OCI-LY7 (cell line): ENCODE measurements at places on chromosomes 3 and 15. TPM values are rescaled to one million over a fixed set of nuclear protein-coding genes. Genes with fewer than 3 reads are reported as not detected.

DNA sequence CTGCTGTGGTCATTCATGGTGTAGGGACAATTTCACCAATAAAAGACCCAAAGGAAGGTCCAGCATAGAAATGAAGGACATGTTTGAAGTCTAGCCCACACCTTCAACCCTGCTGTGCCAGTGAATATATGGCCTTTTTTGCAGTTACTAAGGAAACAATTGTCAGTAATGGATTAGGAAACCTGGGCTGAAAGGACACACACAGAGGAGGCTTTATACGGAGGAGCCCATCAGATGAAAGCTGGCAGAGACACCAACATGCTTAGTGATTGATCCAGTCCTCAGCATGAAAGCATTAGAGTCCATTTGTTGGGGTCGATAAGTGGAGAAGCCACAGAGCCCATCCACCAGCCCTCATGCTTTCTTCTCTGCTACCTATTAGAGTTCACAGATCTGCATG is 584.3 kb downstream of the AGBL1 start:
- no peak for DNase-seq

GRCh38 chr3:186189492-186189891 is 80.6 kb upstream of the ETV5 start:
- DNase-seq: no peak

- no peak for DNase-seq
Observed at GRCh38 chr3:140463355-140463754, 214.5 kb upstream of the TRIM42 start.

GRCh38 chr15:29269485-29270168 is at the start of gene NSMCE3:
NSMCE3 (minus strand) TSS chr15:29269822; CDS start chr15:29269705, 117 bp downstream.
- DNase-seq: peak; percentile 95

Gene WDR49
- total RNA-seq: not detected in 2 replicates

Gene SNTN
- not detected in 2 replicates for total RNA-seq

Gene CX3CR1
- 0.13 TPM in 1 of 2 replicates, not detected in the other for total RNA-seq
